Glomerular endothelial cell (primary cell): ENCODE measurements at places on chromosomes 1 and 21. TPM values are rescaled to one million over a fixed set of nuclear protein-coding genes. Genes with fewer than 3 reads are reported as not detected.

DNA sequence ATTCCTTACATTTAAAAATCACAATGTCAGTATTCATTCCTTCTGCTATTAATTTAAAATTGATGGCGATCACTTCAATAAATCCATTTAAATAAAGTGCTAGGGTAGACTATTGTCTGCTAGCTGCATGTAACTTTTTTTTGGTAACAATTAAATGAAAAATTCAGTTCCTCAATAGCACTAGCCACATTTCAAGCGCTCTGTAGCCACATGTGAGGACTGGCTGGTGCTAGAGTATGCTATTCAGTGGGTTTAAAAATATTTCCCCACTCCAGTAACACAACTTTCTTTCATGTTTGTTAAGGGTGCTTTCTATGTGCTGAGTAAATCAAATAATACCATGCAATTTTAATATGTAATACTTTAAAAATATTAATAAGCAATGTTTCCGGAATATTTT, 108.2 kb downstream of the LTN1 start:
- no peak for DNase-seq

- no peak for DNase-seq
These were observed 5.9 kb downstream of the NBPF1 start for GRCh38 chr1:16607433-16607851.

DNA sequence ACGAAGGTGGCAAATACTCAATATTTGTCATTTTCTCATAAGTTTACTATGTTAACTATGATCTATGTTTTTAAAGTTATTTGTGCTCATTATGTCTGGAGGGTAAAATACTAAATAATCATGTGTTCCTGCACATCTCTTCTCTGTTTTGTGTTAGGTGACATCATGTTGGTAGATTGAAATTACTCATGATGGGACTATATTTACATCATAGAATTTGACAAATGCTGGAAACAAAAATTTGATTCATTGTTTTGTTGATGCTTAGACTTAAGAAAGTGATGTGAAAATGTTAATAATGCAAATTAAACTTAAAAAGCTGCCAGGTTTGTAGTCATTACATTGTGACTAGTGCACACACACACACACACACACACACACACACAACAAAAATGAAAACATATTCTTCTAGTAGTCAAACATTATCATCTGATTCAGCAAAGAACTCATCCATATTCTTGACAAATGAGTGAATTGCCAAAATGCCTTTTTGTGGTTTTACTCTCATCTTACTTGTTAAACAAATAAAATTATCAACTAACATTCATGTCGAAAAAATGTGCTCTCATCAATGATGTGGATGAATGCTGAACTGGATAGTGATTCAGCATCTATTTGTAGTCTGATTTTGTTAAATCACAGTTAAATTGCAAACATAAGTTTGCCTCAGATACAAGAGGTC, 870.7 kb downstream of the BRINP3 start:
- no peak for DNase-seq

DNA sequence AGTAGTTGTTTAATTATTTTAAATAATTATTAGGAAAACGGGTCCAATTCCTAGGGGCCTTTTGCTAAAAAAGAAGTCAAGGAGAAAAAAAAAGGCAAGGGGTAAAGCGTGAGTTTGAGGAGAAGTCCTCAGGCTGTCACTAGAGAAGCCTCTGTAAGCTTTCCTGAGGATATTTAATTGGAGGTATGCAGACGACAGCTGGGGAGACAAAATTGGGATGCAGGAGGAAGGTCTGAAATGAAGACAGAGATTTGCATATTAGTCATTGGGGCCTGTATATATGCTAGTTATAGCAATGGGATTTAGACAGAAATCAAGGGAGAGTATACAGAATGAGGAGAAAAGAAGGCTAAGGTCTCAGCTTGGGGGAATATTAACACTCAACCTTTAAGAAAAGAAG, 8.6 kb downstream of the ATP6V1G3 start:
- DNase-seq: no peak

GRCh38 chr21:19124691-19125090, 721.1 kb upstream of the TMPRSS15 start:
- no peak for DNase-seq

- DNase-seq: no peak
These were observed 193.9 kb upstream of the SNX7 start for GRCh38 chr1:98467586-98467985.

Gene RHCE
- total RNA-seq: 0.41 TPM in 1 of 2 replicates, not detected in the other
